Retinal pigment epithelial cell (primary cell): ENCODE measurements at places on chromosomes 2 and 18.

DNA sequence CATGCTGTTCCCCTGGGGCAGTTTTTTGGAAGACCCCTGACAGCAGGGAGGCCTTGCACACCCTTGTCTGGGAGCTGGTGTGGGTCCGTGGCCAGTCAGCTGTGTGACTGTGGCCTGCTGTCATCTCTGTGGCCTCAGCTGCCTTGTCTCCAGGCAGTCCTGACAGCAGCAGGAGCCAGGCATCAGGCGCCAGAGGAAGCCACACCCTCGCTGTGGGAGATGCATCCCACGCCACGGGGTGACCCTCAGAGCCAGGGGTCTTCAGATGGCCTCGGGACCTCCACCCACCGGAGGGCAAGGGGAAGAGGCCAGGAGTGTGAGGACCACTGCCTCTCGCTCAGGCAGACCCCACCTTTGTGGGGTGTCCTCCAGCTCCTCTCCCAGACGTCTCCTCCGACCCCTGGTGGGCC, 5.0 kb downstream of the BOK start:
- DNase-seq, result no peak

- DNase-seq, result no peak
Measured at GRCh38 chr2:226970362-226970761, 134.5 kb downstream of the RHBDD1 start.

DNA sequence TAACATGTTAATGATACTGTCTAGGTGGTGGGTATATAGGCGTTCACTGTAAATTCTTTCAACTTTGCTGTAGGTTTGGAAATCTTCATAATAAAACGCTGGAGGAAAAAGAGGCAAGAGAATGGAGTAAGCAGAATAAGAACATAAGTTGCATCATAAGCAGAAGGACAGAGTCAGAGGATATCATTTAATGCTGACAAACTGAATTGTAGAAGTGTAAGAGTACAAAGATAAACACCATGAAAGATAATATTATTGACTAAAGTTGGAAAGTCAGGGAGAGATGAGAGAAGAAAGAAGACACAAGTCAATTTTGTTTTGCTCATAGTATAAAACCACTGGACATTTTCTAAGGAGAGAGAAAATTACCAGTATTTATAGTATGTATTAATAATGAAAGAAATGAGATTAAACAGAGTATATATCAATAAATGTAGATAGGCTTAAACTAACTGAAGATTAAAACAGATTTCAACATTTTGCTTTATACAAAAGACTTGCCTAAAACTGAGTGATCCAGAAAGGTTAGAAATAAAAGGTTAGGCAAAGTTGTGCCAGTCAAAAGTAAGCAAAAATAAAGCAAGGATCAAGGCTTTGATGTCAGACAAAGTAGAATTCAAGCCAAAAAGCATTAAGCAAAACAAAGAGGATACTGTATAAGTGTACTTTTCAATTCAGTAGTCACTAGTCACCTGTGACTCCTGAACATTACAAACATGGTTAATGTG, 42.4 kb upstream of the VIT start:
- DNase-seq, result no peak

GRCh38 chr18:25896178-25896780, 194.1 kb downstream of the SS18 start:
- peak; percentile 1 for DNase-seq

DNA sequence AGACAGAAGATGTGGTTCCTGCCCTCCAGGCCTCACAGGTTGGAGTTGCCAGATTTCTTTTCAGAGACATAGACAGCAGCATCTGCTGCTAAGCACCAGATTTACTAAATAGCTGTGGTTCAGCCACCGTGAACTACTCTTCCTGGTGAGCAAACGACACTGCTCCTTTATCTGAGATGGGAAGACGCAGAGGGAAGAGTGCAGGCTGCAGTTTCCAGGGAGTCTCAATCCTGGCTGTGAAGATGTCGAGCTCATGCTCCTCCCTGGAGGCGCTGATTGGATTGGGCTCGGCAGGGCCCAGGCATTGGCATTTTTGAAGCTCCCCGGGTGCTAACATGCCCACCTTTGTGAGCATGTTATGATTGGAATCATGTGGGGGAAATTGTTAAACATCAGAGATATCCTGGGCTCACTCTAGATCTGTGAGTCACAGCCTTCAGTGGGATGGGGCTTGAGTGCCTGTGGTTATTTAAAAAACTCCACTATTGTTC, 314.8 kb downstream of the TSN start:
- no peak for DNase-seq

- DNase-seq, result no peak
Measured at GRCh38 chr2:48229063-48229462, 300.9 kb upstream of the STON1 start.

- DNase-seq, result no peak
Measured at GRCh38 chr2:190333395-190333794, 10.0 kb upstream of the INPP1 start.

DNA sequence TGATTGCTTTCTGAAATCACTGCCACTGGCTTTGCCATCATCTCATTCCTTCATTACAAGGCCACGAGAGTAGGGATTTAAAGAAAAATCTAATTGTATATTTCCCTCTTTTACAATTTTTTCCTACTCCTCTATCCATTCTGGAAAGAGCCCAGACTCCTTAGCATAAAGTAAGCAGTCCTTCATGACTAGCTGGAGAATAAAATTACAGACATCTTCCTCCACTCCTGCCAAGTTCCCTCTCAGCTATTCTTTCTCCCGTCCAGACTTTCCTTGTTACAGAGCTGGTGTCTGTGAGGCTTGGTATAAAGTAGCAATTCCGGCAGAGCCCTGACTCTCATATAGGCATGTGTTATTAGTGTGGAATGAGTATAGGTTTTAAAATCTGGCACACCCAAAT, 806.8 kb downstream of the PLCL1 start:
- no peak for DNase-seq

GRCh38 chr2:84850471-84850870, 30.4 kb downstream of the TRABD2A start:
- no peak for DNase-seq

DNA sequence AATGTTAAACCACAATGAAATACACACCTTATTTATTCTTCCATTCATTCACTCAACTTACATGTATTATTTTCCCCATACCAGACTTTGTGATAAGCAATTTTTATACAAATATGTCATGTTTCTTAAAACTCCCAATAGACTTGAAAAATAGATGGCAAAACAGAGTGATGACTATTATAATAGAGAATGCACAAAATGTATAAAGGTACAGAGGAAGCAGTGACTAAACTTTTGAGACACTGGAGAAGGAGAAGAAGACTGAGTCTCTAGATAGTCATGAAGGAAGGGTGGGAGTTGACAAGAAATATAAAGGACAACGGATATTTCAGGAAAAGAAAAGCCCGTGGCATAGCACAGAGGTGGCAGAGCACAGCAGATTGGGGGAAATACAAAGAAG, 198.1 kb upstream of the SLC39A10 start:
- no peak for DNase-seq

DNA sequence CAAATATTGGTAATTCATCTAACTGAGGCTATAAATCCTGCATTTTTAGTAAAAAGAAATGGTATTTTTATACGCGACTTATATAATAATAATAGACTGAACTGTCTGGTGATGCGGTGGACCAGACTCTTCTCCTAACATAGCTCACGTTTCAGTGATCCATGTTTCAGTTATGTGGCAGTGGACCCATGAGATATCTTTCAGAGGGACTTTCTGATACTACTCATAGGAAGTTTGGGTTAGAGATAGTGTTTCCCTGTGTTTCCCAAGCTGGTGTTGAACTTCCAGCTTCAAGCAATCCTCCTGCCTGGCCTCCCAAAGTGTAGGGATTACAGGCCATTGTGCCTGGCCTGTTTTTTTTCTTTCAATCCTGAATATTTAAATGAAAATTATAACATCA, 59.2 kb downstream of the KCTD1 start:
- no peak for DNase-seq

- DNase-seq, result no peak
Measured at GRCh38 chr2:33522576-33522975, 46.1 kb downstream of the RASGRP3 start.

DNA sequence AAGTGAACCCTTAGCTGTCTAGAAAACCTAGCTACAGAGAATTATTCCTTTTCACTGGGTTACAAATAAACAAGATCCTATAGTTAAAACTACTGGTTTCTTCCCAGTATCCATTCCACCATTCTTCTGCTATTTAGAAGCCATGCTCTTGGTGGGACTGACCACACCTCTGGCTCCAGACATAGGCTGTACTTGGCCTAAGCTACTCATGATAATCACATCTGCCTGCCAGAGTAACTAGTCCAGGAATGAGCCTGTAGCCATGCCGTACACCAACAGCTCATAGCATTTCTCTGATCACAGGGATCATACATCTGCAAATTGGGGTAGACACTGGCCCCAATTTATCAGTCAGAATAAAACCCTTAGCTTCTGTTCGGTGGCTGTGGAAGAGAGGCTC, 33.7 kb downstream of the NABP1 start:
- DNase-seq, result no peak

DNA sequence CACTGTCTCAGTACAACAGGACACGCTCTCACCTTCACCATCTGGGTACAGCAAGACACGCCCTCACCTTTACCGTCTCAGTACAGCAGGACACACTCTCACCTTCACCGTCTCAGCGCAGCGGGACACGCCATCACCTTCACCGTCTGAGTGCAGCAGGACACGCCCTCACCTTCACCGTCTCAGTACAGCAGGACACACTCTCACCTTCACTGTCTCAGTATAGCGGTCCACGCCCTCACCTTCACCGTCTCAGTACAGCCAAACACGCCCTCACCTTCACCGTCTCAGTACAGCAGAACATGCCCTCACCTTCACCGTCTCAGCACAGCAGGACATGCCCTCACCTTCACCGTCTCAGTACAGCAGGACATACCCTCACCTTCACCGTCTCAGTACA, 109.9 kb upstream of the CTDP1 start:
- DNase-seq, result no peak
